ENCODE measurements at places on chromosomes 7 and 10. TPM values are rescaled to one million over a fixed set of nuclear protein-coding genes. Genes with fewer than 3 reads are reported as not detected.

DNA sequence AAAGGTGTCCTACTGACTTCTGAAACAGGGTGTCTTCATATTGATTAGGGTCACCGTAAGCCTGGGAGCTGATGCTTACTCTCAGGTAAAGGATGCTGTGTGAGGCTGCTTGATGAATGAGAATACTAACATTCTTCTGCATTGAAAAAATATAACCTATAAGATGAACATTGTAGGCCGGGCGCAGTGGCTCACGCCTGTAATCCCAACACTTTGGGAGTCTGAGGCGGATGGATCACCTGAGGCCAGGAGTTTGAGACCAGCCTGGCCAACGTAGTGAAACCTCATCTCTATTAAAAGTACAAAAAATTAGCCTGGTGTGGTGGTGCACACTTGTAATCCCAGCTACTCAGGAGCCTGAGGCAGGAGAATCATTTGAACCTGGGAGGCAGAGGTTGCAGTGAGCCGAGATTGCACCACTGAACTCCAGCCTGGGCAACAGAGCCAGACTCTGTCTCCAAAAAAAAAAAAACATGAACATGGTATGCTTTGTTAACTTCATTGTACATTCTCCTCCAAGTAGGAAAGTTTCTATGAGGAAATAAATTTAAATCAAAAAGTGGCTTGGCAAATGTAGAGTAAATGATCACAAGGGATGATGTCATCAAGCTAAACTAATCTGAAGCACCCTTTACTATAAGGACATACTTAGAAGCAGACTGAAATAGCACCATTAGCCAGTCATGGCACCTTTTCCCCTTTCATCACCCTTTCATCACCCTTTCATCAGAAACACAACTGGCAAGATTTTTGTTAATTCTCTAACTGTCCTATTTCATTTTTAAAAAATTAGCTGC is 1.5 kb upstream of the BRAF start:
- DNase-seq, result no peak

GRCh38 chr10:49834201-49834600 is 72.1 kb upstream of the OGDHL start:
- no peak for DNase-seq

GRCh38 chr10:30422981-30423654 is 10.9 kb upstream of the MAP3K8 start:
- DNase-seq, result no peak

GRCh38 chr10:24652381-24652957 is 71.2 kb downstream of the ARHGAP21 start:
- no peak for DNase-seq

DNA sequence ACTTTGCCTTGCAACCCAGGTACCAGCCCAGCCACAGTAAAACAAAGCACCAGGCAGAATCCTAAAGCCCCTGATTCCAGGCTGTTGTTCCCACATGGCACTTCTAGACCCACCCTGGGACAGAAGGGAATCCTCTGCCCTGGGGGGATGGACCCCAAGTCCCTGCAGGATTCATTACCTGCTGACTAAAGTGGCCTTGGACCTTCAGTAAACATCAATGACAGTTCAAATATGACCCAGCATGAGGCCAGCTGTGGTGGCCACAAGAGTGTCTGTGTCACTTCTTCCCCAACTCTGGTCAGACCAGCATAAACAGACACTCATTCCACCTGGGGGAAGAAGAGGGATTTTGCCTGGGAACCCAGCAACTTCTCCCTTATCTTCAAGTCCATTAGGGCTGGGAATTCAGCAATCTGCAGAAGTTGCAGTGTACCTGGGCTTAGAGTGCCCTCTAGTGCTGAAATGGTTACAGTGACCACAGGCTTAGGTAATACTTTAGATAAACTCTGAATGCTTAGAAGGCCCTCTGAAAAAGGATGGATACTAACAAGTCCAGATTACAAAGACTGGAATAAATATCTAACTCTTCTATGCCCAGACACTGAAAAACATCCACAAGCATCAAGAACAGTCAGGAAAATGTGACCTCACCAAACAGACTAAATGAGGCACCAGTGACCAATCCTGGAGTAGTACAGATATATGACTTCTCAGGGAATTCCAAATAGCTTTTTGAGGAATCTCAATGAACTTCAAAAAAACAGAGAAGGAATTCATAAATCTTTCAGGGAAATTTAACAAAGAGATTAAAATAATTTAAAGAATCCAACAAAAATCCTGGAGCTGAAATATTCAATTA is 108.5 kb upstream of the TMEM168 start:
- DNase-seq, result no peak

GRCh38 chr10:114550756-114551635 is 107.1 kb downstream of the ABLIM1 start:
- no peak for DNase-seq

DNA sequence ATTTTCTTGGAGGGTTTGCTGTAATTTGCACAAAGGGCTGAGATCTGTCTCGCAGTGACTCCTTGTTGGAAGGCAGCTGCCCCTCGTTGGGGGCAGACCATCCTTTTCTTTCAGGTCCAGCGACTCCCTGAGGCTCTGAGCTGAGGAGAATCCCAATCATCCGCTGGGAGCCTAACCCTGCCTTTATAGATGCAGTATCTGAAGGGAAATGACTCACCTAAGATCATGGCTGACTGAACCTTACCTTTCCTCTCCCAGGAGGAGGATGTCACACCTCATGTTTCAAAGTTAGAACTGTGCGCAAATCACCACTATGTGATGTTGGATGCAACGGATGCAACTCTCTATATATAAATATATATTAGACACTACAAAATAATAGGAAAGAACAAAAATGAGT is 36.4 kb upstream of the MXI1 start:
- DNase-seq, result no peak

DNA sequence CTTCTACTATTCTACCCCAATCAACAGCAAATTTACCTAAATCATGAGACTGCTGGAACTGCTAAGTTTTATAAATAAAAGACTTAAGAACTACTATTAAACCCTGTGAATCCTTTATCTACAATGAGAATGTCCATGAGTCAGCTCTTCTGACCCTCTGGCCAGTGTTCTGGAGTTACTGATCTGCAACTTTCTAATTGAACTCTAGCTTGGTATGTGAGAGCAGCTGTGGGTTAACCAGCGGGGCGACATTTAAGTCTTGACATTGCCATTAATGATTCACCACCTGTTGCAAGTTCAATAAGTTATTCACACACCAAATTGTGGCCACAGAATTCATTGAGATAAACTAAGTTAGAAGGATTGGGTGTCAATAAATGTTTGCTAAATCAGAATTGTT is 359.8 kb downstream of the PCDH15 start:
- no peak for DNase-seq

DNA sequence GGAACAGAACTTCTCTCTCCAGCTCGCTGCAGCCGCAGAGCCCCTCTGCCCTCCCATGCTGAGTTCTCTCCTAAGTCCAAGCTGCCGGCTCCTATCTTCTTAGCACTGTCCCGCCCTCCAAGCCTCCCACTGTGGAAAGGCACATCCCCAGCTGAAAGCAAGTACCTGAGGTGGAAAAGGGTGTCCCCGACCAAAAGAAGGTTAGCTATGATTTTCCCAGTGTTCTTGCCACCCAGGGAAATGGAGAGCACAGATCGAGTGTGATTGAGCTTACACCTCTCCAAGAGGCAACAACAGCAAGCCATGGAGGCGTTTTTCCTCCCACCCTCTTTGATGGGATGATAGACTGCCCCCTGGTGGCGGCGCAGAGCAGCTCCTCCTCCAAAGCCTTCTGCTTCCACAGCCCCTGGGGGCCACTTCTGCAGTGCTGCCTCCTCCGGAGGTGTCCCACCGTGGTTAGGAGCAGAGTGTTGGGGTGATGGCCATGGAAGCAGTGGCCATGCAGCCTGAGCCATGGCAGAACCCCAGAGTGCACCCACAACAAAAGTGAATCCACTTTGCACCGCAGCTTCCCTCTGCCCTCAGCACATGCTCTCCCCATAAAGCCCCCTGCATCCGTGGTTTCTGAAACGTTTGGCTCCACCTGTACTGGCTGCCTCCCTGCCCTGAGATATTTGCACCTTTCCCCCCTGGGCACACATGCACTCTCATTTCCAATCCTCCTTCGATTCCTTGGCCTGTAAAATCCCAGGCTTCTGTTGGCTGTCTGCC is 143.1 kb upstream of the STK17A start:
- no peak for DNase-seq

DNA sequence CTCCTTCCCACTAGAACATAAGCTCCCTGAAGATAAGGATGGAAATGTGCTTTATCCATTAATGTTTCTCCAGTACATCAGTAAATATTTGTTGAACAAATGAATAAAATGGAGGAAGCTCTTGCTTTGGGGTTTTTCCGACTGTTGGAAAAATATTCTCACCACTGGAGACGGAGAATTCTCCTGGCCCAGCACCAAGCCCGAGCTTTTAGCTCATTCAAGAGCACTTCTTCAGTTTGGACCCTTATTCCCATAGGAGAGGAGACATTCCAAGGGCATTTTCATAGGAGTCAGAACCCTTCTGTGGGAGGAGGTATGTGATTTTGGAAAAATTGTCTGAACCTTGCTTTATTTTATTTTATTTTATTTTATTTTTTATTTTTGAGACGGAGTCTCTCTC is 21.0 kb downstream of the SUFU start:
- DNase-seq, result no peak

GRCh38 chr10:113648478-113648877 is 15.4 kb downstream of the NRAP start:
- no peak for DNase-seq

DNA sequence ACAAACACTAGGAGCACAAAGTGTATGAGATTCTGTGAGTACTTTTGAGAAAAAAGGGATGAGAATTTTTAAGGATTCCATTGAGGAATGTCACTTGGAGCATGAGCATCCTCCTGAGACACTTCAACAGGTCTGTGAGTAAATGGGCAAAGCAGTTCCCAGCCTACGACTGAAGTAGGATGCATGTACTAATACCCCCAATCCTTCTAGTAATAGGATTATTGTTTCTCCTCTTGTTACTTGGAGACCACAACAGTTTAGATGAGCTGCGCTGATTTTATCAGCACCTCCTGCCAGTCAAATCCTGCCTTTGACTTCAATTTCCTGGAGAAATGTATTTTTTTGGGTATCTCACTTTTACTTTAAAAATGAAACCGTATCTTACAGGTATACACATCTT is 820 bp downstream of the BBS9 start:
- no peak for DNase-seq

DNA sequence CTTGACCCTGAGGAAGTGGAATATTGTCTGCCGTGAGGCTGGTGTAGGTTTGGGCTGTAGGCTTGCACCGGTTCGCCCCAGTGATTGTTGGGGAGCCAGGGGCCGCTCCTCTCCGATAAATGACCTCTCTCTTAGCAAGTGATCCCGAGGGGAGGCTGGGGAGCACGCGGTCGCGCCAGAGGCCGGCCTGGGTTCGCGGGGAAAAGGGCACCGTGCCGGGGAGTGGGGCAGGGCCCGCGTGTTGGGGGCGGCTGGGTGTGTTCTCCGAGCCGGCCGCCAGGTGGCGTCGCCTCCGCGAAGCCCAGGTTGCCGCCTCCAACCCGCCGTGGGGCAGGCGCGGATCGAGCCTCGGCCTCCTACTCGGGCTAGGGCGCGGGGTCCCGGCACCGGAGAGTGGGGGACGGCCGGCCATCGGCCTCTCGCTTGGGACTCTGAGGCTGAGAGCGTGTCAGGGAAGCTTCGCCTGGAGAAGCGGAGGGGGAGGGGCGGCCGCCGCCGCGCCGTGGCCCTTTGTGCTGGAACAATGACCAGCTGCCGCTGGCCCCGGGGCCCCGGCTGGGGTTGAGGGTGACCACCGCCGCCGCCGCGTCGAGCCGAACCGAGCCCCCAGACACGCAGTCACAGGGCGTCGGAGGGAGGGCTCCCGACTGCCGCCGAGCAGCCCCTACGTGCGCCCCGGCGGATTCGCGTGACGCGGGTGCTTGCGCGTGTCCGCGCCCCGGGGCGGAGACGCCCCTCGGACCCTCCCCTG is 442 bp upstream of the LZTS2 start:
- DNase-seq, result no peak

DNA sequence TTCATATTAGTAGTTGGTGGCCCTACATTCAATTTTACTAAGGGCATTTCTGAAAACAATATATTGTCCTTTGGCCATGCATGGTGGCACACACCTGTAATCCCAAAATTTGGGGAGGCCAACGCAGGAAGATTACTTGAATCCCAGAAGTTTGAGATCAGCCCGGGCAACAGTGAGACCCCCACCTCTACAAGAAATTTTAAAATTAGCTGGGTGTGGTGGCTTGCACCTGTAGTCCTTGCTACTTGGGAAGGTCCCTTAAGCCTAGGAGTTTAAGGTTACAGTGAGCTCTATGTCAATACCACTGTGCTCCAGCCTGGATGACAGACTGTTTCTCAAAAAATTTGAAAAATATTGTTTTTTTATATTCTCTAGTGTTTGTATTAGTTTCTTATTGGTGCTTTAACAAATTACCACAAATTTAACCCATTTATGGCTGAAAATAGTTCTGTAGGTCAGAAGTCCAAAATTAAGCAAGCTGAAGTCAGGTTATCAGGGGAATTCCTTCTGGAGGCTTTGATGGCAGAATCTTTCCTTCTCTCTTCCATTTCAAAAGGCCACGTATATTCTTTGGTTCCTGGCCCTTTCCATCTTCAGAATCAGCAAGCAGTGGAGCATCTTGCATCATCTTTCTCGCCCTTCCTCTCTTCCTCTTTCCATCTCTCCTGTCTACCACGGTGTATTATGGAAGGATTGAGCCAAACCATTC is 12.4 kb downstream of the CBX3 start:
- DNase-seq, result no peak

The NPC1L1 gene
- not detected for polyA plus RNA-seq

The GOT1 gene
- polyA plus RNA-seq, result 41.4 TPM

The MET gene
- 68.3 TPM for polyA plus RNA-seq

The GPRIN2 gene
- polyA plus RNA-seq, result 0.04 TPM

The RARRES2 gene
- 6.3 TPM for polyA plus RNA-seq

The SYCE1 gene
- polyA plus RNA-seq, result 0.94 TPM
